Transverse colon (tissue), 4 donors: ENCODE measurements at places on chromosomes 2 and 18.

GRCh38 chr2:185979546-185980071 is 241.0 kb downstream of the FSIP2 start:
- DNase-seq, result no peak

- DNase-seq, result no peak
These were observed 60.2 kb downstream of the EHD3 start for GRCh38 chr2:31294196-31294595.

DNA sequence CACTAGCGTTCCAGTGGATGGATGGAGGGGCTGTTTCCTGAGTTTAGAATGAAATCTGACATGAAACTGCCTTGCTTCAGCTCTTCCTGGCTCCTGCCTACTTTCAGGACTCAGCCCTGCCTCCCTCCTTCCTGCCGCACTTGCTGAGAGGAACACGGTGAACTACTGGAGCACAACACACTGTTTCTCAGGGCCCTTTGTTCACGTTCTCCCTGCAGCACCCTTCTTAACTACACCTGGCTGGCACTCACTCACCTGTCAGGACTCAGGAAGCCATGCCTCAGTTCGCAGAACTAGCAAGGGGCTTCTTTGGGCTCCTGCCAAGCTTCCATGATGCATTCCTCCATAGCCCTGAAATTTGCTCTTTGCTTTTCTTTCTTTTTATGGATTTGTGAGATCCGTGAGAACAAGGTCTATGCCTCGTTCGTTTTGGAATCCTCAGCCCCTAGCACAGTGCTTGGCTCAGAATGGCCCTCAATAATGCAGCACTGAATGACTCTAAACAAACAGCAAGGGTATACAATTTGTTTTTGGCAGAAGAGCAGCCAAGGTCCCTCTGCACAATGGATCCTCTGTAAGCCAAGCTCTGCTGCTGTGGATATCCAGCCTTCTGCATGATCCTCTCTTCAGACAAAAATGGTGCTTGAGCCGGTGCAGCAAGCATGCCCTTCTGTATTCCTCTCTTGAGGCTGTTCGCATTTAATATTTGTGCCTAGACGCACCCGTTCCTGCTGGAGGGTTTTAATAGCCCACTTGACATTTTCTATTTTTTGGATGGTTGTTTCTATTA is 357.0 kb downstream of the TSN start:
- no peak for DNase-seq

DNA sequence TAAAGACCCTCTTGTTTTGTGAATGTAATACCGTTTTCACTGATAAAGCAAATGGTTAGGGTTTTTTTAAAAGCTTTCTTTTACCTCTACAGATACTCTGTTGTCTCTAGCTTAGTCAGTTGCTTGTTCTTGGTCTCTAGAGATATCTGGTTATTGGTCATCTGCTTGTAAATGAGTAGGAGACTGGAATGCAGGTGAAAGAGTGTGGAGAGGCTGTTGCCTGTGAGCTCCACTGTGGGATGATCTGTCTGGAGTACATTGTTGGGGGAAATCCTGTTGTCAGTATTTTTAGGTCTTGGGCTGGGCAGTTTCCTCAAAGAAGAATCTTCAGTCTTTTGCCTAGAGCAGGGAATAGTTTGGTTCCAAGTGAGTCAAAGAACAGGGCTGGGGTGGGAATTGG is 67.7 kb downstream of the SMCHD1 start:
- DNase-seq, result no peak

DNA sequence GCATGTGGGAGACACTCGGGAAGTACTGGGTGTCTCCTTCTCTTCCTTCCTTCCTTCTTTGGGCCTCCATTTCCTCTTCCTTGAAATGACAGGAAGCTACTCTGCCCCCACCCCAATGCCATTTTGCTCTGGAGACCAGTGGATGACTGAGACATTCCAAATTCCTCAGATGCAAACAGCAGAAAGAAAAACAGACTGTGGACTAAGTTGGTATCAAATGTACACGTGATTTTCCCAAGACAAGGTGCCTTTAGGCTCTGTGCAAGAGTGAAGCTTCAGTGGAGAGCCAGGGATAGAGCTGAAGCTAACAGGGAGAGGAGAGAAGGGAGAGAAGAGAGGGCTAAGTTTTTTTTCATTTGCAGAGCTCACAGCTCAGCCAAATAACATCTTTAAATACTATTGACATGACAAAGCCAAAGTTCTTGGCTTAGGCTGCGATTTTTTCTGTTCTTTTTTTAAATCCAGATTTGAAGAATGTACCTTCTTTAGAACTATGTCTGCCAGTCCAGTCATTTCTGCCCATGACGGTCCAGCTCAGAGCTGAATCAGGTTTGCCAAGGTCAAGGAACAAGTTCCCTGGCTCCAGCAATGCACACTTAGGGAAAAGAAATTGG is 84.5 kb upstream of the LCLAT1 start:
- no peak for DNase-seq

GRCh38 chr18:62784966-62785413 is 69.6 kb downstream of the PHLPP1 start:
- DNase-seq, result no peak

DNA sequence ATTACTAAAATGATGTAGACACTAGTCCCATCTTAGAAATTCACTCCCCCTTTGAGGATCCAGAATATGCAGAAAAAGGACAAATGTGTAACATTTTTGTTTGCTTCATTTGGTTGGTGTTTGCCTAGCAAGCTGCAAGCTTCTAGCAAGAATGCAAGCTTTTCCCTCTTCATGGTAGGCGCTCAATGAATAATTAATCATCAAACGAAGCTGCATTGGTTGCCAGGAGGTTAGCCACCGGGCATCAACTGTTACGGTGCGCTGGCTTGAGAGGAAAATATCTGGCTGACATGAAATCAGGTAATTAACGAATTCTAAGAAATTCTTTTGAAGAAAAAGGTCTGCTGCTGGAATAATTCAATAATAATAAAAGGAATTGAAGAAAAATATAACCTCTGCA is 341.0 kb upstream of the KYNU start:
- DNase-seq, result no peak

DNA sequence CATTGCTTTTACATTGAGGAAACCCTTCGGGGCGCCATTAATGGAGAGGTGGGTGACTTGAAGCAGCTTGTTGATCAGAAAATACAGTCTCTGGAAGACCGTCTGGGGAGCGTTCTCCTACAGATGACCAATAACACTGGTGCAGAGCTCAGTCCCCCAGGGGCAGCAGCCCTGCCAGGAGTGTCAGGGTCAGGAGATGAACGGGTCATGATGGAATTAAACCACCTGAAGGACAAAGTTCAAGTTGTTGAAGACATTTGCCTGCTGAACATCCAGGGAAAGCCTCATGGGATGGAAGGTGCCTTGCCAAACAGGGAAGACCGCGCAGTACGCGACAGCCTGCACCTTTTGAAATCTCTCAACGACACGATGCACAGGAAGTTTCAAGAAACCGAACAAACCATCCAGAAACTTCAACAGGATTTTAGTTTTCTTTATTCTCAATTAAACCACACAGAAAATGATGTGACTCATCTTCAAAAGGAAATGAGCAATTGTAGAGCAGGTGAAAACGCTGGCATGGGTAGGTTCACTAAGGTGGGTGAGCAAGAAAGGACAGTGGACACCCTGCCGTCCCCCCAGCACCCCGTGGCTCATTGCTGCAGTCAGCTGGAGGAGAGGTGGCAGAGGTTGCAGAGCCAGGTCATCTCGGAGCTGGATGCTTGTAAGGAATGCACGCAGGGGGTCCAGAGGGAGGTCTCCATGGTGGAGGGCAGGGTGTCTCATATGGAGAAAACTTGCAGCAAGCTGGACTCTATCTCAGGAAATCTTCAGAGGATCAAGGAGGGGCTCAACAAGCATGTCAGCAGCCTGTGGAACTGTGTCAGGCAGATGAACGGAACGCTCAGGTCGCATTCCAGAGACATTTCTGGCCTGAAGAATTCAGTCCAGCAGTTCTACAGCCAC is 45.0 kb downstream of the EMILIN2 start:
- DNase-seq, result no peak

- DNase-seq, result peak; percentile 20
These were observed 1.5 kb downstream of the CAB39 start for GRCh38 chr2:230714136-230714480.

GRCh38 chr2:216991563-216991962 is 131.7 kb upstream of the TNP1 start:
- no peak for DNase-seq

GRCh38 chr2:219221957-219222518 is 3.3 kb upstream of the ABCB6 start:
- DNase-seq, result no peak

DNA sequence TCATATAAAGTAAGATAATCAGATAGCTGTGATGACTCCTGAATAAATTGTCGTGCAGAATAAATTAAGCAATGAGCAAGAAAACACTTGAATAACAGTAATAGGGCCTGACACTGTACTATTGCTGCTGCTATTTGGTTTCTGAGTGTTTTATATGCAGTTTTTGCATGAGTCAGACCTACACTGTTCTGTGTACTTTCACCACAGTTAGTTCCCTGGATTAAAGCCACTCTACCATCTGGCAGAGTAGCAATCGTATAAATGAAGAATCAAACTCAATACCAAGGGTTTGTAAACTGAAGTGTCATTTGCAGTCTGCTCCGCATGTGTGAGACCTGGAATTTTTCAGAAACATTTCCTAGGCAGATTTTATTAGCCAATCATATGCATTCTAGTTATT is 398.6 kb upstream of the CDH7 start:
- DNase-seq, result no peak

- no peak for DNase-seq
These were observed 1.4 kb downstream of the PSME4 start for GRCh38 chr2:53969285-53969967.

DNA sequence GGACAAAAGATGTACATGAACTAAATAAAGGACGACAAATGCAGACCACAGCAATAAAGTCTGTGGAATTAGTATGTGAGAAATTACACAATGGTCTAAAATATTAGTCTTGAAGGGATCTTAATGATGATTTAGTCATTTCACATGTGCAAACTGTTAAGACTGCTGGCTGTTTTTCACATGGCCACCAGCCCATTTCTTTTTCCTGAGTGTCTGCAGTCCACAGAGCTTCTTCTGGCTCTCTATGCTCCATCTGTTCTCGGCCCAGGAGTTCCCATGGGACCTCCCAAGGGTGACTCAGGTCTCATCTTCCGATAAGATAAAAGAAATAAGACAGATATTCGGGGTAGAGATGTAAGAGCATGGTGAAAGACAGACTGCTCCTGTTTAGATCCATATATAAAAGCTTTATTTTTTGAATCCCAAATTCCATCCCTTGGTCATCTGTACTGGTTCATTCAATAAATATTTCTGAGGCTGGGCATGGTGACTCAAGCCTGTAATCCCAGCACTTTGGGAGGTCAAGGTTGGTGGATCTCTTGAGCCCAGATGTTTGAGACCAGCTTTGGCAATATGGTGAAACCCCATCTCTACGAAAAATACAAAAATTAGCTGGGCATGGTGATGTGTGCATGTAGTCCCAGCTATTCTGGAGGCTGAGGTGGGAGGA is 20.1 kb downstream of the IL1RL1 start:
- DNase-seq, result no peak

DNA sequence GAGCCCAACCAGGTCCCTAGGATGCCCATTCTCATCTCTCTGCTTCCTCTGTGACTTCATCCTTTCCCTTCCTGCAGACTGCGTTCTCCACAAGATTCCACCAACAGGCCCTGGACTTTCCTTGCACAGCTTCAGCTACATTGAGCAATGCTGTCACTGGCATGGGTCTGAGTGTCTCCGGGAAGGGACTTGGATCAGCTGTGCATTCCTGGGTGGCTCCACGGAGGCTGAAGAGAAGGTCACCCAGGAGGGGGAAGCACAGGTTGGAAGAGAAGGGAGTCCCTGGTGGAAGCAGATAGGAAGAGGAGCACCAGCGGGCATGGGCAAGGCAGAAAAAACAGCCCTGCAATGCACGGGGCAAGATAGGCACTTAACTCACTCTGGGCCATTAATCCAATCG is 140.5 kb downstream of the UXS1 start:
- DNase-seq, result no peak

DNA sequence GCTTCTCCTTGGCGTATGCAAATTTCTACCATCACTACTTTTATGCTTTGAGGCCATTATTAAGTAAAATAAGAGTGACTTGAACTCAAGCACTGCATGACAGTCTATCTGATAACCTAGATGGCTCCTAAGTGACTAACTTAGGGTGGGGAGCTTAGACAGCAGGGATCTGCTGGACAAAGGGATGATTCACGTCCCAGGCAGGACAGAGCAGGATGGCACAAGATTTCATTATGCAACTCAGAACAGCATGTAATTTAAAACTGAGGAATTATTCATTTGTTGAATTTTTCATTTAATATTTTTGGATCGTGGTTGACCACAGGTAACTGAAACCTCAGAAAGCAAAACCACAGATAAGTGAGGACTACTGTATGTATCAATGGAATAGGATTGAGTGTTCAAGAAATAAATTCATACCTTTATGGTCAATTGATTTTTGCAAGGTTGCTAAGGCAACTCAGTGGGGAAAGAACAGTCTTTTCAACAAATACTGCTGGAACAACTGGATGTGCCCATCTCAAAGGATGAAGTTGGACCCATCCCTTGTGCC is 115.3 kb downstream of the MBD2 start:
- DNase-seq, result no peak

- no peak for DNase-seq
These were observed 84.5 kb downstream of the CELF4 start for GRCh38 chr18:37481072-37481471.

- no peak for DNase-seq
These were observed 452.1 kb downstream of the TMX3 start for GRCh38 chr18:68262690-68263294.

DNA sequence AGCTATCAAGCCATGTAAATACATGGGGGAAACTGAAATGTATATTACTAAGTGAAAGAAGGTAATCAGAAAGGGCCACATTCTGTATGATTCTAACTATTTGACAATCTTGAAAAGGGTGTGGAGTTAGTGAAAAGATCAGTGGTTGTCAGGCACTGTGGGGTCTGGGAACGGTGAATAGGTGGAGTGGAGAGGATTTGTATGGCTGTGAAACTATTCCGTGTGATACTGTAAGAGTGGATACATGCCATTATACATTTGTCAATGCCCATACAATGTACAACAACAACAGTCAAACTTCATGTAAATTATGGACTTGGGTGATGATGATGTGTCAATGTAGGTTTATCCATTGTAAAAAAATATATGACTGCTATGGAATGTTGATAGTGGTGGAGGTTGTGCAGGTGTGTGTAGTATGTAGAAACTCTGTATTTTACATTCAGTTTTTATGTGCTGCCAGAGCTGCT is 1116.2 kb downstream of the SUCLG1 start:
- no peak for DNase-seq

DNA sequence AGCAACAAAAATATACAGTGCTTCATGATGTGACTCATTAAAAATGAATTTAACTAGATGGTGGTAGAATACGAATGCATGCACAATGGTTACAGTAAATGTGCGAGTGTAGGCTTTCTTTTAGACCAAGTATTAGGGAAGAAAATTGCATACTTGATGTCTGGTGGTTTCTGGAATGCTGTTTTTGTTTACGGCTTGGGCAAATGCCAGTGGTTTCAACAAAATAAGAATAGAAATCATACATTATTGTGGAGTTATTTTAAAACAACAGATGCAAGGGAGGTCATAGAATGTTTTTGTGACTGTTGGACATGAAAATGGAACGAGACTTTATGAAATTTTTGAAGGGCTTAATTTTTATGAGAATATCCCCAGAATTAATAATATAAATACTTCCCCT is 580.9 kb downstream of the PLCL1 start:
- no peak for DNase-seq

GRCh38 chr2:39488450-39488849 is 51.4 kb upstream of the MAP4K3 start:
- DNase-seq, result no peak
